Fibroblast of the aortic adventitia (primary cell): ENCODE measurements at places on chromosomes 16 and 17. TPM values are rescaled to one million over a fixed set of nuclear protein-coding genes. Genes with fewer than 3 reads are reported as not detected.

WFIKKN2 gene
- total RNA-seq, result under 0.01 and 0.25 TPM in 2 replicates

APOBR gene
- not detected in 2 replicates for total RNA-seq

SECTM1 gene
- total RNA-seq, result 9.8 and 34.2 TPM in 2 replicates

NACA2 gene
- not detected in 2 replicates for total RNA-seq

RABEP2 gene
- total RNA-seq, result 27.4 and 30.4 TPM in 2 replicates

TAX1BP3 gene
- 87.5 and 222 TPM in 2 replicates for total RNA-seq

TBC1D3E gene
- total RNA-seq, result not detected in 2 replicates

GRCh38 chr16:84541999-84542817, 37.7 kb upstream of the MEAK7 start:
- DNase-seq, result peak; percentile 78

GRCh38 chr17:42313773-42314566, 25.7 kb downstream of the STAT5A start:
- no peak for DNase-seq

DNA sequence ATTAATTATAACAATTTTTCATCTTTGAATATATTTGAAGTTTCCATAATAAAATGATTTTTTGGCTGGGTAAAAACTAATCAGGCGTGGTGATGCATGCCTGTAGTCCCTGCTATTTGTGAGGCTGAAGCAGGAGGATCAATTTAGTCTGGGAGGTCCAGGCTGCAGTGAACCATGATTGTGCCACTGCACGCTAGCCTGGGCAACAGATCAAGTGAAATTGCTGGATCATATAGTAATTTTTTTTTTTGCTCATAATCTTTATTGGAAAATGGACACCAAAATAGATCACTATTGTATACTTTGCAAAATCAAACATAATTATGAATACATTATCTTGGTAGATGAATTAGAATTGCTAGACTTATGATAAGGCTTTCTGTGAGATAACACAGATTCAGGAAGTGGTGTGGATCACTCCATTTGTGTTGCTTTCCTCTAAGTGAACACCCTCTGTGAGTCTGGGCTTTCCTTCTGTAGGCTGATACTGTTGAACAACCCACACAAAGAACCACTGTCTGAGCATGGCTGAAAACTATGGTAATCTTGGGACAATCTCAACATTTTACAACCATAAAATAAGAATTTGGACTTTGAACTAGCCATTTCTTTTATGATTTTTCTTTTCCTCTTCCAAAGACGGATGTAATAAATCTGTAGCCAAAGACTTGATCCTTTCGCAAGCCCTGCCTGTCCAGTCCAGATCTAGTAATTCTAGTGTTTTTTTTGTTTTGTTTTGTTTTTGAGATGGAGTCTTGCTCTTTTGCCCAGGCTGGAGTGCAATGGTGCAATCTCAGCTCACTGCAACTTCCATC, 5.6 kb upstream of the ST3GAL2 start:
- DNase-seq, result no peak

- DNase-seq, result no peak
Measured at GRCh38 chr17:81366648-81367047, 28.6 kb upstream of the BAHCC1 start.

DNA sequence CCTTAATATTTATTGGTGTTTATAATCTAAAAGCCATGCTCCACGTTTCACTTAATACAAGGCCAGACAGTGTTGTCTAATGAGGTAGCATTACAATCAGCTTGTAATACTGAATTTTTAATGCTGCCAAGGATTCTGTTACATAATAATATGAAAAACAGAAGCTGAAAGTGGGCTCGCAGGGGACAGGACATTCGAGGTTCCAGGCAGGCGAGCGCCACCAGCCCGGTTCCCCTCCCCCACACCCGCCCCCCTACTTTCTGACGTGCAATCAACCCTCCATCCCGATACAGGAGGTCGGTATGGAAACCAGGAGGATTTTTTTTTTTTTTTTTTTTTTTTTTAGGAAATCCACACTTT, 6.2 kb upstream of the ZFHX3 start:
- DNase-seq, result peak; percentile 24

DNA sequence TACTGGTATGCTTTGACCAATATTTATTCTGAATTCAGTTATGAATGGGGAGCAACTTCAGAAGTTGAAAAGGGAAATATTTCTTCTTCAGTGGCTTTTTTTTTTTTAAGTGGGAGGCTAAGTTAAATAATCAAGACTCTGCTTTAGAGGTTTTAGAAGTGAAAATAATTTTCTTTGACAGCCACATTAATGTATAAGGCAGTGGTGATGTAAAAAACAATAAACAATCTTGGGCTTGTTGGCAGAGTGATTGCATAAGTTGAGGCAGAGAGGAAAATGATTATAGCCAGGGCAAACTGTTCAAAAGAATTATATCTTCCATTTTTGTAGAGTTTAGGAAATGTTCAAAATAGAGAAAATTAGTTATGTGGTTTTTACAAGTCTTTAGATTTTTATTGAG, 5.4 kb upstream of the KRT12 start:
- DNase-seq, result no peak

GRCh38 chr17:81325714-81326358, 30.7 kb upstream of the SLC38A10 start:
- no peak for DNase-seq

DNA sequence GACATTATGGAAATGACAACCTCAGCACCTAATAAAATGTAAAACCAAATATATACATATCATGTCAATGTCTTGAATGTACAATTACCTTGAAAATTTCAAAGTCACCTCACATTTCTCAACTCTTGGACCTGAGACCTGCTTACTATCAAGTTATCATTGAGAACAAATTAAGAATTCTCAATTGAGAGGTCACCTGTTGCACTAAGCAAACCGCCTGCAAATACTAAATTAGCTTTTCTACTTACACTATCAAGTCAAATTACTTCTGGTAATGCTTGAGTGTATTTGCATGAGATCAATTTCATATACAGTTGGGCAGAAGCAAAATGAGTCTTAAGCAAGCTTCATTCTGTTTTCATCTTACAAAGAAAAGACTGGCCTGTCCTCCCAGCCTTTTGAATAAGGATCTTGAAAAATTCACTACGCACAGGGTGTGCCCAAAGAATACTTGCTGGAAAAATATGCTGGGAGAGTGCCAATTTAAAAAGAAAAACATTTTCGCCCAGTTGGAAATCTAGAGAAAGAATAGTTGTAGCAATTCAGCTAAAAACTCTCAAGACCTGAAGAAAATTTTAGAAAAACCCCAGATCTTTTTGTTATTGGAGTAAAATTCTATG, 35.7 kb downstream of the KANSL1 start:
- DNase-seq, result peak; percentile 86

- DNase-seq, result no peak
Measured at GRCh38 chr17:12438212-12438611, 227.5 kb upstream of the MYOCD start.

GRCh38 chr16:86476956-86477534, 33.3 kb upstream of the FOXF1 start:
- peak; percentile 67 for DNase-seq

DNA sequence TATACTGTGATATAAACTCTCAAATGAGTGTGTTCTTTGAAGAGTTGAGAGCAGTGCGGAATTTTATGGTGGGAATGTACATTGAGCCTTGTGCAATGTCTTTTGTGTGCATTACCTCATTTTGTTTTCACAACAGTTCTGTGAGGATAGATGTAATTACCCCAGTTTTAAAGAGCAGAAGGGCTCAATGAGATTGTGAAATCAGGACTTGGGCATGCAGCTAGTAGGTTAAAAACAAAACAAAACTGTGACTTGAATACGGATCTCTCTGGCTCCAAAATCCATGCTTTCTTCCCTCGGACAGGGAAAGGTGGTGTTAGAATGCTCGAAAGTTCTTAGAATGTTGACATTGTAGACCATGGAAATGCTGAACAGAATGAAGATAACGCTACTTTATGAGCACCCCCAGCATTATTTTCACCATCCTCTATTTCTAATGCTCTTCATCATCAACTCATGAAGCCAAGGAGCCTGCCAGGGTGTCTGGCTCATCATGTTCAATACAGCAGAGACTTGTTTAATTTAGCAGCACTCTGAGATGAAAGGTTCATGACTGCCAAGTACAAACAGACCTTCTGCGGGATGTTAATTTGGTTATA, 17.1 kb downstream of the MRTFB start:
- DNase-seq, result no peak

DNA sequence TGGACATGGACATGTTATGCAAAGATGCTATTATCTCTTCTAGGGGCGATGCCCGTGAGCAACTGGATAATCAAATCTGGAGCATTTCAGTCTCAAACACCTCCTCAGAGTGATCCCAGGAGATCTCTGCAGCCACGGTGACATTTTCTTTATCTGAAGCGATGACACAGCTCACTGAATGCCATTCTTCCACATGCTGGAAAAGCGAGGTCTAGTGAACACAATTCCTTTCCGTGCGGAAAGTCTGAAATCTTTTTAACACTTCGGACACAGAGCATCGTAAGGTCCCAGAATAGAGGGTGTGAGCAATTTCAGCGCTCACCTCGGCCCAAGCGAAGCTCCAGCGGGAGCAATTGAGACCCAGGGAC, 531 bp upstream of the HASPIN start:
- DNase-seq, result no peak

- peak; percentile 57 for DNase-seq
Measured at GRCh38 chr17:78822552-78822951, 18.1 kb downstream of the USP36 start.

DNA sequence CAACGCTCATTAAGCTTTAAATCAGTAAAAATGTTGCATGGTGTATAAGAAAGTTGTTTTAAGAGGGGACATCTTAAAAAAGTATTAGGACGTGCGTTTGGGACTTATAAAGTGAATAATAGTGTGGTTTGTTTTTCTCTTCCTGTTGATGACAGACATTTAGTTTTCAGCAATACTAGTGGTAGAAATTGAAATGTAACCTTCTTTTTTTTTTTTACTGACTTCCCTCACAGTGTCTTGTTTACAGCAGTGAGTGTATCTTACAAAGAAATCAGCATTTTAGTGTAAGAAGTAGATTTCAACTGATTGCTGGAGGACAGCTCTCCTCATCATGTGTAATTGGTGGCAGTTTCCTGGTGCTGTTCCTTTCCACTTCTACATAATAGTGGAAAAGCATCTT, 39.6 kb downstream of the CYLD start:
- no peak for DNase-seq

DNA sequence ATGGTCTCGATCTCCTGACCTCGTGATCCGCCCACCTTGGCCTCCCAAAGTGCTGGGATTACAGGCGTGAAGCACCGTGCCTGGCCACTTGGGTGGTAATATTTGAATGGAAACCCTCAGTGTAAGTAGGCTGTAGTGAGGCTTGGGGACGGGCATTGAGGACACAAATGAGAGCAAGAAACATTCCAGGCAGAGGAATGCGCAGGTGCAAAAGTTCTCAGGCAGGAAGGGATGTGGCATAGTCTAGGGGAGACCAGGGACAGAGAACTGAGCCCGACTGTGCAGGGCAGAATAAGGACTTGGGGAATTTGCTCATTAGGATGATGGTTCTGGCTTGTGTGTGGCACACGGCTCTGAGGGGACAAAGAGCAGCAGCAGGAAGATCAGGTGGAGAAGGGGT, 54.8 kb downstream of the GRB2 start:
- no peak for DNase-seq

- DNase-seq, result peak; percentile 87
Measured at GRCh38 chr16:54286366-54287130, at the start of gene IRX3. Gene IRX3 (minus strand): TSS chr16:54286787. CDS start chr16:54286050, 737 bp downstream.

DNA sequence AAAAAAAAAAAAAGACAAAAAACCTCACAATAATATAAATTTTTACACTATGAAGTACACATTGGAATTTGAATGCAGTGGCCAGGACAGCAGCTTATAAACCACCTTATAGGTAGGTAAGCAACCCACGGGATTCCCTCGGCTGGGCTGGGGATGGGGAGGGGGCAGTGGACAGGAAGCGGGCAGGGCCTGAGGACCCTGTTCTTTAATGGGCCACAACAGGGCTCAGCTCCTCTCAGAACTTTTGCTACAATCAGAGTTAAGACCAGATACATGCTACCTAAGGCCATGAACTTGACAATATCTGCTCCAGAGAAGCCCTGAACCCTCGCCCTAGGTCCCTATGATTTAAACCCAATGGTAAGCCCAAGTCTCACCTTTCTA, 25.1 kb downstream of the STAT5A start:
- DNase-seq, result no peak

DNA sequence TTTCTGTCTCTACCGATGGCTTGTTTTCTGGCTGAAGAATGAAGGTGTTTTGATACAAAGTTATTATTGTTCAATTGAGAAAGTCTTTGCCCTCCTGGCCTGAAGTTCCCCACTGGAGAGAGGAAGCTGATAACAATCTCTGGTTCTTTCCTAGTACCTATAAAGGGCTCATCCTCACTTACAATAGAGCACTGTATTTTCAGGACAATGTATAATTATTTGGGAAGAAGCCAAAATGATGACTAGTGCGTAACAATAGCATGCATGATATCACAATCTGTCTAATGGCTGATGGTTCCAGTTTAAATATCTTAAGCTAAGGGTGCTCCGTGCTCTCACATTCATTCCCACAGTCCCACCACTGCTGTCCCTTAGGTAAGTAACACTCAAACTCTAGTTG, 230.7 kb downstream of the IRX3 start:
- DNase-seq, result no peak

DNA sequence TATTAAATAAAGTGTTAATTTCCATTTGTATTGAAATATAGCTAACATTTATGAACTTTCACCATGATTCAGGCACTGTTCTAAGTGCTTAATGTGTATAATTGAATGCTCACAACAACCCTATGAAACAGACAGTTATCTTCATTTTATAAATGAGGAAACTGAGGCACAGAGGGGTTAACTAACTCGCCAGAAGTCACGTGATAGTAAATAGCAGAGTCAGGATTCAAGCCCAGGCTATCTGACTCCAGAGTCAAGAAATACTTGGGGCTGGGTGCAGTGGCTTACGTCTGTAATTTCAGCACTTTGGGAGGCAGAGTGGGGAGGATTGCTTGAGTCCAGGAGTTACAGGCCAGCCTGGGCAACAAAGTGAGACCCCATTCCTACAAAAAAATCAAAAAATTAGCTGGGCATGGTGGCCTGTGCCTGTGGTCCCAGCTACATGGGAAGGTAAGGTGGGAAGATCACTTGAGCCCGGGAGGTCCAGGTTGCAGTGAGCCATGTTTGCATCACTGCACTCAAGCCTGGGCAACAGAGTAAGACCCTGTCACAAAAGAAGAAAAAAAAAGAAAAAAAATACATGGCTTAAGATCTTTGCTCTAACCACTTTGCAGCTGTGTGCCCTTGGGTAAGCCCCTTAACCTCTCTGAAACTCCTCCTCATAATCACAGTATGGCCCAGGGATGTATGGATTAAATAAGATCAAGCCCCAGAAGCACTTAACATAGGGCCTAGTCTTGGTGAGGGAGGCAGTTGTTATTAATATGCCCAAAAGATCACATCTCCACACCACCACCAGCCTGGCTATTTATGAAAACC, 29.0 kb downstream of the WSB1 start:
- DNase-seq, result no peak

GRCh38 chr16:30459456-30459855, 13.1 kb upstream of the ITGAL start:
- no peak for DNase-seq
